ENCODE measurements at places on chromosomes 12 and 14.
A peak's percentile ranks its signal among the peaks of the same experiment; 100 is the strongest.

DNA sequence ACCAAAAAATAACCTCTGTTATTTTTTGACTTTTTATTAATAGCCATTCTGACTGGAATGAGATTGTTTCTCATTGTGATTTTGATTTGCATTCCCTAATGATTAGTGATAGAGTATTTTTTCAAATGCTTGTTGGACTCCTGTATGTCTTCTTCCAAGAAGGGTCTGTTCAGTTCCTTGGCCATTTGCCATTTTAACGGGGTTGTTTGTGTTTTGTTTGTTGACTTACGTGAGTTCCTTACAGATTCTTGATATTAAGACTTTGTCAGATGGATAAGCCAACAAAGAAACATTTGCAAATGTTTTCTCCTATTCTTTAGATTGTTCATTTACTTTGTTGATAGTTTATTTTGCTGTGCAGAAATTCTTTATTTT lies 651.6 kb upstream of the LRFN5 start:
- no peak for DNase-seq

GRCh38 chr12:66679461-66680084 lies 697 bp upstream of the GRIP1 start:
- DNase-seq = no peak

DNA sequence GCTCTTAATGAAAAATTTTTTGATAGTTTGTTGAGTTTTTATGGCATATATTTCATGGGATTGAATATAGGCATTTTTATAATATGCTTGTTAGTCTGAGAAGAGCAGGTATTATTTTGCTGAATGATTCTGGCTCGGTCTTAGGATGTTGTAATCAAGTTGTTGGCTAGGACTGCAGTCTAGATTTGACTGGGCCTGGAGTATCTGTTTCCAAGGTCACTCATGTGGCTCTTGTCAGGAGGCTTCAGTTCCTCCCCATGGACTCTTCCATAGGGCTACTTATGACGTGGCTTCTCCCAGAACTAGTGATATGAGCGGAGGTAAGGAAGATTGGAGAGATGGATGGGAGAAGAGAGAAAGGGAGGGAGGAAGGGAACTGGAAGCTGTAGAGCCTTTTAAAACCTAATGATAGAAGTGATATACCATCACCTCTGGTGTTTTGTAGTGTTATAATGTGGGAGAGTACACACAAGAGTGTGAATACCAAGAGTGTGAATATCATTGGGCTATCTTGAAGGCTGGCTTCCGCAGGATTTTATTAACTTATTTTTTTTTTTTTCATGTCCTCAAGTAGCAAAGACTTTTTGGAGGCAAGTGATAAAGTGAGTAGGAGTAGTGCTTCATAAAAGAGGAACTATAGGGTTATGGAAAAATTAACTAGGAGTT lies 4.4 kb downstream of the MNAT1 start:
- DNase-seq = no peak

GRCh38 chr12:117093918-117094630 lies 5.1 kb downstream of the TESC start:
- no peak for DNase-seq

- peak; percentile 62 for DNase-seq
Observed at GRCh38 chr12:123905319-123905925, 67.2 kb downstream of the CCDC92 start.

- no peak for DNase-seq
Observed at GRCh38 chr14:92460916-92461579, 52.5 kb upstream of the RIN3 start.

DNA sequence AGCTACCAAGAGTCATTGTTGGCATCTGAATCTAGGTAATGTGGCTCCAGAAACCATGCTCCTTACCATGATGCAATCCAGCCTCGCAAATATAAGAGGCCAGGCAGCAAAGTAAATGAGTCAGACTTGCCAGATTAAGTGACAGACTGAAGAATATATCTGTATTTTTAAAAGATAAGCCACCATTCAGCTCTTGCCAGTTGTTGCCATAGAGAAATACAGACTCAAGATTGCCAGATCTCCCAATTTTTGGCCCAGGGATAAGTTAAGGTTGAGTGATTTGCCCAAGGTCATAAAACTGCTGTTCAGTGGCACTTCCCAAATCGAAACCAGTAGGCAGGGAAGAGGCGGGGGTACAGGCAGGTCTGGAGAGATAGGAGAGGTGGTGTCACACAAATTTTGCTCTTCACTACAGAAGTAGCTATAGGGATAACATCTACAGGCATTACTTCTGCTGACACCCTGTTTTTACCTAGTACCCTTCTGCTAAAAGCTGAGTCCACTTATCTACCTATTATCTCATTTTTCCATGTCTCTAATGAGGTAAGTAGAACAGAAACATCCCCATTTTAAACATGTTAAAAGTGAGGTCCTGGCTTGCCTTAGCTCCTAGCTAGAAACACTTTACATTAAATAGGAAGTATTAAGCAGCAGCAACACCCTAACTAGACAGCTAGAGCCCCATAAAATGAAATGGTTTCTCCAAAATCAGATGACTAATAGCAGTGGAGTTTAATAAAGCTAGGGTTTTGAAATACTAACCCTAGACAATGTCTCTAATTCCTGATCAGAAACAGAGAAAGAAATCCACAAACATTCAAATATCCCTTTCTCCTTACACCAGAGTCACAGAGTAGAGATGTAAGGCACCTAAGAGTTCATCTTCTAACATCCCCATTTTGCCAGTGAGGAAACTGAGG lies 19.5 kb downstream of the DCAF5 start:
- DNase-seq = no peak

GRCh38 chr12:101707131-101707782 lies 9.8 kb downstream of the CHPT1 start:
- no peak for DNase-seq

DNA sequence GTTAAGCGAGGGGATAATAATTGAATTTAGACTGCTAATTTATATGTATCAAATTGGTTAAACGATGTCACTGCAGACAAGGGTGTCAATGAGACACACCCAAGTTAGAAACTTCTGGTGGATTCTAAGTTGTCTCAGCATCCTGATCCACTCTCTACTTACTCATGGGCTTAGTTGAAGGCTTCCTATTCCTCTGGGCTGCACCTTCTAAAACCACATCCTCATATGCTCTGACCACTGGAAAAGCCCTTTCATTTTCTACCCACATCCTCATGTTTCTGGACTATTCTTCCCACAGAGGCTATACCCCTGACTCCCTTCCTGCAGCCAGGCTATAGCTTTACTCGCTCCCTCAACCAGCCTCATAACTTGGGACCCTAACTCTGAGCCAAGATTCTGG lies 493.8 kb downstream of the VRK1 start:
- no peak for DNase-seq

DNA sequence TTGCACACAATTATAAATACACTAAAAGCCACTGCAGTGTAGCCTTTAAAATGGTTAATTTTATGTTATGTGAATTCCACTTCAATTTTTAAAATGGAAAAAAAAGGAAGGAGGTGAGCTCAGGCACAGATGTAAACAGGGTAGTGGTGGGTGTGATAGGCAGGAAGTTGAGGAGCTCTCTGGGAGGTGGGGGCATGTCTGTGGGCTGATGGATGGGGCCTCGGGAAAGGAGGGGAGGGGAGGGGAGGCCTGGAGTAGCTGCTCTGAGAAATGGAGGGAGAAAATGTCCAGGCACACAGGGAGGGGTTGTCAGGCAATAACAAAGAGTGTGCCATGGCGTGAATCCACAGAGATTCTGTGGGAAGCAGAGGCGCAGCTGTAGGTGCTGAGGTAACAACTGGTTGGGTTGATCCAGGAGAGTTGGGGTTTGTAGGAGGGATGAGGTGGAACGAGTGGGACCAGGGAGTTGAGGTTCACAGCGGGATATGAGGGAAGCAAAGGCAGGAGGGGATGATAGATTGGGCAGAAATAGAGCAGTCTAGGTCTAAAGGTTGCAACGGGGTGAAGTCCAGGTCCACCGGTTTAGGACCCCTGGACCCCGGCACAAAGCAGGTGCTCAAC lies 57.2 kb downstream of the LTBP2 start:
- no peak for DNase-seq

GRCh38 chr12:29516431-29516875 lies 19.0 kb upstream of the OVCH1 start:
- no peak for DNase-seq

GRCh38 chr12:24697769-24698168 lies 251.1 kb downstream of the BCAT1 start:
- DNase-seq = no peak

DNA sequence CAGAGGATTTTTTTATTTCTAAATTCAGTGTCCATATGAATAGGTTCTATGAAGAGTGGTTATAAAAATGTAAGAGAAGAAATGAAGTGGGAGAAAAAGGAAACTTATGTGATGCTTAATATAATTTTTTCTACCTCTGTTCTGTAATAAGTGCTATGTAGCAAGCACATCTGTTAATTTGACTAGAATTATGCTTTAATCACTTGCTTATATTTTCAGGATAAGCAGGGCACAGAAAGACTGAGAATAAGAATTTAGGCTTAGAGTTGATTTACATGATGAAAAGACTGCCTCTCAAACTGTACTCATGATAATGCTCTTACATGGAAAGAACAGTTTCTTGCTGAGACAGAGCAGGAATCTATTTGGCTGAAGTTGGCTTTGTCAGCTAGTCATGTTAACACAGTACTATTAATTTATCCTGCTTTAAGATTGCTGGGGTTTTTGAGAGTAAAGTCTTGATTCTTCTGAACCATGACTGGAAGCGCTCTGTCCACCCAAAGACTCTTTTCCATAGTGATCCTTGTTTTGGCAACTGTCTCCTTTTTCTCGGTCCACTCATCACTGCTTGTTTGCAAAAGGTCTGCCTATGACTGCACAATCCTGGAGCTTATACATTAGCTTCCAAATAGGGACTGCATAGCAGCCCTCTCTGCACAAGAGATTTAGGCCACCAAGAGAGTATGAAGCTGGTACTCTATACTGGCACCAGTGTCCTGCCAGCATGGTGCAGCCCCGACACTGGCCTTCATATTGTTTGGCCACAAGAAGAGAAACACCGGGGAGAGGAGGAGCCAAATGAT lies 98.8 kb downstream of the AKAP6 start:
- DNase-seq = no peak

Measured in lower leg skin (tissue), 4 donors.